ENCODE measurements at places on chromosomes 4 and X.
A peak's percentile ranks its signal among the peaks of the same experiment; 100 is the strongest.

GRCh38 chr4:26199596-26199995, 121.2 kb upstream of the RBPJ start:
- DNase-seq = no peak
- H3K27ac ChIP-seq = no peak overlapping the region
- no peak overlapping the region for H3K4me3 ChIP-seq
- H3K4me1 ChIP-seq = peaks cover 46% of the 10 kb centered on the region

GRCh38 chrX:11750046-11750445, 8.0 kb upstream of the MSL3 start:
- H3K27ac ChIP-seq = no peak overlapping the region
- H3K4me3 ChIP-seq = no peak overlapping the region
- no peaks in the 10 kb centered on the region for H3K4me1 ChIP-seq
- no peaks in the 10 kb centered on the region for H3K27me3 ChIP-seq
- no peak for DNase-seq
- H3K36me3 ChIP-seq = no peaks in the 10 kb centered on the region

GRCh38 chr4:170091069-170091696, 1.4 kb upstream of the AADAT start:
- no peaks in the 10 kb centered on the region for H3K36me3 ChIP-seq
- no peak overlapping the region for H3K4me3 ChIP-seq
- no peak overlapping the region for H3K27ac ChIP-seq
- no peaks in the 10 kb centered on the region for H3K27me3 ChIP-seq

GRCh38 chr4:175891851-175892250, 79.8 kb upstream of the GPM6A start:
- no peaks in the 10 kb centered on the region for H3K36me3 ChIP-seq
- no peak overlapping the region for H3K27ac ChIP-seq
- no peak overlapping the region for H3K4me3 ChIP-seq
- no peak for DNase-seq

DNA sequence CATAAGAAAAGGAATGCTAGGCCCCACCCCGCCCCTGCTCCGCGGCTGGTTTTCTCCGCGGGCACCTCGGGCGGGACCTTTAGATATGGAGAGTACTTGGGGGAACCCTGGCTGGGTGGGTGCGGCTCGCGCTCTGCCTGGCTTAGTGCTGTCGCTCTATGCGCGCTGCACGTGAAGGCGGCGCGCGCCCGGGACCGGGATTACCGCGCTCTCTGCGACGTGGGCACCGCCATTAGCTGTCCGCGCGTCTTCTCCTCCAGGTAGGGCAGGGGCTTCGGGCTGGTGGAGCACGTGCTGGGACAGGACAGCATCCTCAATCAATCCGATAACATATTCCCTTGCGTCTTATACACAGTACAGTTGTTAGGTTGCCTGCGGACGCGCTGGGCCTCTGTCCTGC, 56.0 kb downstream of the MAGEB10 start:
- no peak overlapping the region for H3K4me3 ChIP-seq
- H3K36me3 ChIP-seq = no peaks in the 10 kb centered on the region
- no peak overlapping the region for H3K27ac ChIP-seq
- DNase-seq = no peak
- H3K4me1 ChIP-seq = no peaks in the 10 kb centered on the region

- no peak for DNase-seq
- no peaks in the 10 kb centered on the region for H3K36me3 ChIP-seq
- no peaks in the 10 kb centered on the region for H3K4me1 ChIP-seq
- H3K27me3 ChIP-seq = no peaks in the 10 kb centered on the region
- H3K27ac ChIP-seq = no peak overlapping the region
- H3K4me3 ChIP-seq = no peak overlapping the region
These were observed 856.6 kb upstream of the GRID2 start for GRCh38 chr4:91447168-91447567.

- peaks cover 19% of the 10 kb centered on the region for H3K4me1 ChIP-seq
- H3K4me3 ChIP-seq = no peak overlapping the region
- H3K27me3 ChIP-seq = no peaks in the 10 kb centered on the region
- H3K36me3 ChIP-seq = peaks cover 27% of the 10 kb centered on the region
- H3K27ac ChIP-seq = no peak overlapping the region
These were observed 6.9 kb downstream of the UBA1 start for GRCh38 chrX:47200385-47201150.

DNA sequence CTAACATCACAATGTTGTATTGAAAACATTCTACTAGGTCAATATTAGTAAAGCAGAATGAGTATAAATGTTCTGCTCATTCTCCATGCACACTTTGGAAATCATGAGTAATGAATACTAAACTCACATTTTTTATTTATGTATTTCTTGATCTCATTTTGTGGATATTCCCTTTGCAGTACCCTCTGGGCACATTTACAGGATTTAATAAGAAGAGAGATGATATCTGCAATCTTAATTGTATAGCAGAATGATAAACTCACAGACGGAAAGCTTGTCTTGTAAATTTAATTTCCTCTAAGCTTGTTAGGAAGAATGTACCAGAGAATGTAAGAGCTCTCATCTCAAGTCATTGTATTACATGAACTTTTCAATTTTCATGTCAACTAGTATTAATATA, 1279.7 kb downstream of the PCDH7 start:
- H3K4me3 ChIP-seq = no peak overlapping the region
- DNase-seq = no peak
- no peaks in the 10 kb centered on the region for H3K4me1 ChIP-seq
- H3K36me3 ChIP-seq = no peaks in the 10 kb centered on the region
- H3K27me3 ChIP-seq = no peaks in the 10 kb centered on the region
- H3K27ac ChIP-seq = no peak overlapping the region

GRCh38 chrX:133922390-133922771, 63.0 kb downstream of the GPC3 start:
- peaks cover 17% of the 10 kb centered on the region for H3K4me1 ChIP-seq
- no peaks in the 10 kb centered on the region for H3K27me3 ChIP-seq
- peak overlapping the region; percentile 54 for H3K4me3 ChIP-seq
- H3K27ac ChIP-seq = peak overlapping the region; percentile 60
- DNase-seq = no peak
- H3K36me3 ChIP-seq = no peaks in the 10 kb centered on the region

- H3K4me1 ChIP-seq = no peaks in the 10 kb centered on the region
- no peak for DNase-seq
- H3K27me3 ChIP-seq = no peaks in the 10 kb centered on the region
- no peak overlapping the region for H3K4me3 ChIP-seq
- no peaks in the 10 kb centered on the region for H3K36me3 ChIP-seq
These were observed 50.4 kb downstream of the USP11 start for GRCh38 chrX:47283015-47283771.

- H3K36me3 ChIP-seq = no peaks in the 10 kb centered on the region
- H3K27ac ChIP-seq = peak overlapping the region; percentile 17
- peaks cover 7% of the 10 kb centered on the region for H3K4me1 ChIP-seq
- no peak for DNase-seq
These were observed 64.9 kb downstream of the N4BP2 start for GRCh38 chr4:40121515-40121914.

GRCh38 chr4:184648054-184648312, 1.3 kb downstream of the CASP3 start:
- no peak for DNase-seq
- H3K27ac ChIP-seq = peak overlapping the region; percentile 91
- no peaks in the 10 kb centered on the region for H3K27me3 ChIP-seq

DNA sequence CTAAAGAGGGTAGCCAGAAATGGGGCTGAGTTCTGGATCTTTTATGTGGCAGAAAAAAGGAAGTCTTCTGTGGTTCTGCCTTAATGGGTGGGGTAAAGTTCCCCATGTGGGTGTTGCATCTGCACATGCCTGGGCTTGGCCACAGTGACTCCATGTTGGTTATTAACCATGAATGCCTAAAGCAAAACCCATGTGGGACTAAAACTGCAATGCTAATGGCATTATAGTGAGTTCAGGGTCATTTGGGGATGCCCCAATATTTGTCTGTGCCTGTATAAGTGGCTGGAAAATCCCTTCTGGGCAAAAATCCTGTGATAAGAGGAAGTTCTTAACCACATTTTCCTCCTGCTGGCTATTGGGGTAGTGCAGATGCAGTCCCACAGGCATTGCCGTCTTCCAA, 857.4 kb downstream of the FAT4 start:
- H3K27ac ChIP-seq = no peak overlapping the region
- no peaks in the 10 kb centered on the region for H3K4me1 ChIP-seq
- no peaks in the 10 kb centered on the region for H3K36me3 ChIP-seq
- H3K4me3 ChIP-seq = no peak overlapping the region
- H3K27me3 ChIP-seq = no peaks in the 10 kb centered on the region
- no peak for DNase-seq

DNA sequence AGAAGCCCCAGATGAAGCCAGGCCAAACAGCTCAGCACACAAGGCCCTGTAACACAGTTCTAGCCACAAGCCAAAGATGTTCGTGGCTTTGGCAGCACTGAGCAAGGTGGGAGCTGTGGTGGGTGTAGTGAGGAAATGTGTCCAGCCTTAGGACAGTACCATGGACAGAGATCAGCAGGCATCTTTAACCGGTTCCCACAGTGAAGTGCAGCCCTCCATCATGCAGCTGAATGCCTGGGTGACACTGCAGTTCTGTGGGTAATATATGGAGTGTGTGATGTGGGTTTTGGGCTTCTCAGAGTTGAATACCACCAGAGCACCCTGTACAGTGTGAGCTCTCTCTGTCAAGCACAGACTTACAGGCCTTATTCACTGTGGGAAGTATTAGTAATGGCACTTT, 6.0 kb upstream of the NEXMIF start:
- no peak for DNase-seq
- H3K27ac ChIP-seq = no peak overlapping the region
- H3K4me3 ChIP-seq = no peak overlapping the region
- no peaks in the 10 kb centered on the region for H3K4me1 ChIP-seq
- no peaks in the 10 kb centered on the region for H3K36me3 ChIP-seq
- no peaks in the 10 kb centered on the region for H3K27me3 ChIP-seq

DNA sequence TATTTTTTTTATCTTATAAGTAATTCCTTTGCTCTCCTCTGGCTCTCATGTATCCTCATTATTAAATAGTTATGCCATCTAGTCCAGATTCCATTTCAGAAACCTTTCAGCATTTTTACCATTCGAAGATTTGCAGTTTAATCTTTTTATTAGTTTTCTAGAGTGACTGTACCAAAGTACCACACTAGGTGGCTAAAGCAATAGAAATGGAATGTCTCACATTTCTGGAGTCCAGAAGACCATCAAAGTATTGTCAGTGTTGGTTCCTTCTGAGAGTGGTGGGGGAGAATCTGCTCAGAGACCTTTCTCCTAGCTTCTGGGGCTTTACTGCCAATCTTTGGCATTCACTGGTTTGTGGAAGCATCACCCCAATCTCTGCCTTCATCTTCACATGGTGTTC, 3.7 kb upstream of the PNMA3 start:
- H3K27me3 ChIP-seq = no peaks in the 10 kb centered on the region

DNA sequence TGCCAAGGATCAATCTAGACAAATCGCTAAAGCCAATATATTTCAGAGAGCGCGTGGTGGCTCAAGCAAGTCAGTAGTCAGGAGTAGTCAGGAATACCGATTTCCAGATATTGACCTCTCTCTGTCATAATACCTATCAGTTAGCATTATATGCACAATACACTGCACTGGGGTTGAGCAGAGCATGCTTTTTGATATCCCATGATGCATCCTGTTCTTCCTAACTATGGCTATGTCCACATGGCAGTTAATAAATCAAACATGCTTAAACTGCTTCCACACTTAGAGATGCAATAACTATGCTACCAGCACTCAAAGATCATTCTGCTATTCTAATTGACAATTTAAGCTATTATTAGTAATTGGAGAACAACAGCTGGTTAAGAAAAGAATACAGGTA, 6.2 kb downstream of the BRWD3 start:
- H3K27ac ChIP-seq = no peak overlapping the region
- H3K4me3 ChIP-seq = no peak overlapping the region
- no peaks in the 10 kb centered on the region for H3K36me3 ChIP-seq
- H3K4me1 ChIP-seq = no peaks in the 10 kb centered on the region

- no peaks in the 10 kb centered on the region for H3K4me1 ChIP-seq
- H3K4me3 ChIP-seq = peak overlapping the region; percentile 61
- peak; percentile 41 for DNase-seq
- H3K27me3 ChIP-seq = no peaks in the 10 kb centered on the region
These were observed 600 bp downstream of the BEX4 start for GRCh38 chrX:103215425-103215991.

DNA sequence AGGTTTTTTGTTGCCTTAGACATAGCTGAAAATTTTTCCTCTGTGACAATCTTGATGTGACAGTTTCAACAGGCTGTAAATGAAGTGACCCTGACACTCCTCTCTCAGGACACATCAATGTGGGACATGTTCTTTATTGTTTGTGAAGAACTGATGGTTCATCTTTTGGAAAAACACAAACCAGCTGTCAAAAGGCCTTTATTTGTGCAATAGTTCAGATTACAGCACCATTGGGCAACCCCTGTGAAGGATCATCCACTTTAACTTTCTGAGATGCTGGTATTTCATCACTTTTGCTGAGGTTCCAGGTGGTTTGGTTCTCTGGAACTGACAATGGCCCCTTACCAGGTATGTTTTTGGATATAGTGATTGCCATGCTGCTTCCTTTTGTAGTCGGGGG, 40.3 kb downstream of the OSTC start:
- no peaks in the 10 kb centered on the region for H3K36me3 ChIP-seq
- no peak for DNase-seq
- H3K4me3 ChIP-seq = no peak overlapping the region
- no peak overlapping the region for H3K27ac ChIP-seq
- H3K27me3 ChIP-seq = no peaks in the 10 kb centered on the region

DNA sequence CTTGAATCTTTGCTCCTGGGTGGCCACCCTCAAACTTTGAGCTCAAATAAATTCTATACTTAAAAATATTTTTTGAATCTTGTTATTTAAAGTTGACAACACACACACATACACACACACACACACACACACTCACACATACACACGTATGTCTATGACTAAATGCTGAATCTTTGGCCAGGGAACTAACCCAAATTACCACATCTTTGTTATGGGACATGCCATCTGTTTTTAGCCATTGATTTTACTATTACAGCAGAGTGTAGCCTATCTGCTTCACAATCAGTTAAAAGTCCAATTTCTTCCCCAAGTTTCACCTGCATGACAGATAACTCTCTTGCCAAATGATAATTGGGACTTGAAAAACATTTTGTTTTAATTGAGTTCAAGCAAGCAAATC, 45.0 kb upstream of the USP46 start:
- no peak overlapping the region for H3K27ac ChIP-seq
- no peaks in the 10 kb centered on the region for H3K36me3 ChIP-seq
- H3K27me3 ChIP-seq = no peaks in the 10 kb centered on the region
- DNase-seq = no peak
- no peaks in the 10 kb centered on the region for H3K4me1 ChIP-seq
- H3K4me3 ChIP-seq = no peak overlapping the region

Measured in naive thymus-derived CD4-positive, alpha-beta T cell (primary cell).